T-cell (primary cell): ENCODE measurements at places on chromosomes 13 and 19.

GRCh38 chr13:66563076-66563475, 667.1 kb downstream of the PCDH9 start:
- no peak for DNase-seq

GRCh38 chr13:66033924-66034323, 1196.2 kb downstream of the PCDH9 start:
- DNase-seq = no peak

DNA sequence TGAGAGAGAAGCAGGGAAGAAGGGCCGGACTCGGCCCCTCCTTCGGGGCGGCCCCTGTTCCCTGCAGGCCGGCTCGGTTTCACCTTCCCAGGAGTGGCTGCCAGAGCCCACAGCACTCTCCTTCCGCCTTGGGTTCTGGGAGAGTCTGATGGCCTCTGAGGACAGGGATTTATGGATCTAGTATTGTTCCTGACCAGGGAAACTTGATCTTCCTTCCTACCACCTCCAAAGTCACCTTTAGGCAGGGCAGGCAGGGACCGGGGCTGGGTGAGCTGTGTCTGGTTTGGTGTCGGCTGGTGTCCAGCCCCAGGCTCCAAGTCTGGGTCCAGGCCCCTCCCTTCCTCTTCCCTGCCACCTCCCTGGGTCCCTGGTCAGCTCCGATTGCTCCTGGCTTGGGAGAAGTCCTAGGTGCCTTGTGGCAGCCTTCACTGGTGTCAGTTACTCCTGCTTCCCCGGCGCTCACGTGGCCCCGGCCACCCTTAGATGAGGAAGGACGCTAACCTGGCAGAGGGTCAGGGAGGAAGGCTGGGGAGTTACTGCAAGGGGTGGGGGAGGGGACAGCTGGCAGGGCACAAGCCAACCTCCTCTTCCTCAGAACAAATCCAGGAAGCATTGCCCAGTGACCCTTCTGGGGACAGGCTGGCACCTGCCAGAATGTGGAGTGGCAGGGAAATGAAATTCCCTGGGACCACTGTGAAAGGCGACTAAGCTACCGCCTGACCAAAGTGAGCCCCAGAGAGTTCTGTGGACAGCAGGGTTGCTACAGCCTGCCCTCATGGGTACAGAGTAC, 18.8 kb downstream of the RFX1 start:
- no peak for DNase-seq

DNA sequence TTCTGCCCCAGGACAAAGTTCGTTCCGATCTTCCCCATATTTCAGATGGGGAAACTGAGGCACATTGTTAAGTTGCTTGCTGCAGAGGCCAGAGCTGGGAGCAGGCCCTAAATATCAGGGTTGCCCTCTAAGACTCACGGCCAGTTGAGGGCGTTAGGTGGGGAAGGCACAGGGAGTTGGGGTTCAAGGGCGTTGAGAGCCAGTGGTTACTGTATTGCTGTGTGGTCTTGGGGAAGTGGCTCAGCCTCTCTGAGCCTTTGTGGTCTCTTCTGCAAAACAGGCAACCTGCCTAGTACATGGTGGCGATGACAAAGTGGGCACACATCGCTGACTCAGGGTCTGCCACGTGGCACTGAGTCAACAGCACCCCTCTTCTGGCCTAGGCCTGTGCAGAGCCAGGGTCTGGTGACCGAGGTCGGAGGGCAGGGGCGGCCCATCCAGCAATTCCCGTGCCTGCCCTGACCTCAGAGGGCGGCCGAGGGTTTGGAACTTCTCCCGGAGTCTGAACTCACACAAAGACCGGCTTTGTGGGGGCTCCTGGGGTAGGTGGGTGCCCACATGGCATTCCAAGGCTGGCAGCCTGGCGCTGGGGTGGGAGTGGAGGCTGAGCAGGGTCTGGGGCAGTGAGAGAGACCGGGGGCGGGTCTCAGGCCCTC, 10.2 kb downstream of the TNFAIP8L1 start:
- DNase-seq = no peak

DNA sequence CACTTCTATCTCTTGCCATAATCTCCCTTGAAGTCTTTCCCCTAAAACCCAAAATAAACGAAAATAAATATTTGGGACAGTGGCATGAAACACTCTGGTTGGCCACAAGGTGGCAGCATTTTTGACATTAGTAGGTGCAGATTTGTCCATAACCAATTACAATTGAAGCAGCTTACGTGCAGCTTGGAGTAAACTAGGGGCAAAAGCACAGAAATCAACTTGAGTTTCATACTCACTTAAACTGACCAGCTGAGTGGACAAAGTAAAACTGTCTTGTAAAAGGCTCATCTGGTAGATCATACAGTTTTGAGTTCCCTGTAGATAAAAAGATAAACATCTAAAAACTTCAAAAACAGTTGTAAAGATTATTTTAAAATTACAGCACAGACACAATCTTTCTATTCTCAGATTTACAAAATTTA, 18.8 kb downstream of the PDCD5 start:
- DNase-seq = peak; percentile 11

DNA sequence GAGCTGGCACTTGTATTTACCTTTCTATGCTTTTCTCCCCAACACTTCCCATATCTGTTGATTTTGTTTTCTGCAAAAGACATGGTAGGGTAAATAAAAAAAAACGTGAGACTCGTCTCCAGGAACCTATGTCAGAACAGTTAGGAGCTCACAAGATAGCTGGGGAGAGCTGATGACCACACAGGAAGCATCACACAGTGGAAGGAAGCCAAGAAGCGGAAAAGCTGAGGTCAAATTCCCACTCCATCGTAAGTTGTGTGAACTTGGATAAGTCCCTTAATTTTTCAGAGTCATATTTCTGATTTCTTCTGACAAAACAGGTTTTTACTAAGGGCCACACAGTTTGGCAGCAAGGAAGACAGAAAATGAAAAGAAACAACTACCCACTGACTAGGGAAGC, 199.6 kb downstream of the KLF5 start:
- no peak for DNase-seq

DNA sequence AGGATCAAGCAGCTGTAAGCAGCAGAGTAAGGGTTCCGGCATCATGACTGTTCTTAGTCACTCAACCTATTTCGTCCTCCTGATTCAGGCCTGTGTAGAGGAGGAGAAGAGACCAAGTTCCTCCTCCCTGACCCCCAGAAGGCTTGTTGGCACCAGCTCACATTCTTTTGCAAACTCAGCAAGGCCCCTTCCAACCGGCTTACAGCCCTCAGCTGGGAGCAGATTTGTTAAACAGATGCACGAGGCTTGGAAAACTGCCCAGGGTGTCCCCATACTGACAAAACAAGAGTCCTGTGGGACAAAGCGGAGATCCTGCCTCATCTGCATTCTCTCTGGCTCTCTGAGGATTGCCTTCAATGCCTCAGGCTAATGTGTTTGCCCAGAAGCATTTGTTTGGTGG, 113.2 kb upstream of the SOX21 start:
- no peak for DNase-seq

DNA sequence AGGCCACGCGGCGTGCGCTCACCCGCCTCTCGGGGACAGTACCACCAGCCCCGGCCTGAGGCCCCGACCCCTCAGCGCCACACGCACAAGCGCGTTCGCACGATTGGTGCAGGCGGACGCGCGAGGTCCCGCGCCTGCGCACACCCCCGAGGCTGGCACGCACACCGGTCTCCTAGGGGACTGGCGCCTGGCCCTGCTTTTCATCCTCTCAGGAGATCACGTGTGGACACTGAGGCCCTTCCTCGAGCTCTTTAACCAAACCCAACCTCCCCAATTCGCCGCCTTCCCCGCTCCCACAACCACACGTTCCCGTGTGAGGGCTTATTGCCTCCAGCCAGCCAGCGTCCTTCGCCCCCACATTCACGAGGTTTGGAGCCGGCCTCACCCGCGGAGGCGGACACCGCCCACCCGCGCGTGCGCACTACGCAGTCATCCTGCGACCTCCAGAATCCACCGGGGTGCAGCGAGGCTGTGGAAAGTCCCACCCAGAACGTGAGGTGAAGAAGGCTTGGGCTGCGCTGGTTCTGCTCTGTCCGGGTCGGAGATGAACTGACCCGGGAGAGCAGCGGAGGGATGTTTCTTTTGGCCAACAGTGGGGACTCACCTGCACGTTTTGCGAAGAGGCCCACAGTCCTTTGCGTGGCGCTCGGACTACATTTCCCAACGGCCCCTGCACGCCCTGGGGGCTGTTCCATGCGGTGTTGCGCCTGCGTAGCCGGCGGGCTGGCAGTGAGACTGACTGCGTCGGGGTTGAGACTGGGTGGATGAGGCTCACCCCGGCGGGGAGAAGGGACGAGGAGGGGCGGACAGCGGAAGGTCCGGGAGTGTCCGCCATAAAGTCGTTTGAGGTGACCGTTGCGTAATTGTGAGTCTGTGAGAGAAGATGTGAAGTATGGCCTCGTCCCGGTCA, 539 bp upstream of the ZNF667 start:
- peak; percentile 40 for DNase-seq

- DNase-seq = no peak
Measured at GRCh38 chr19:13850910-13851733, 25.8 kb upstream of the NANOS3 start.

GRCh38 chr13:79724348-79725103, 243.6 kb downstream of the NDFIP2 start:
- DNase-seq = no peak

DNA sequence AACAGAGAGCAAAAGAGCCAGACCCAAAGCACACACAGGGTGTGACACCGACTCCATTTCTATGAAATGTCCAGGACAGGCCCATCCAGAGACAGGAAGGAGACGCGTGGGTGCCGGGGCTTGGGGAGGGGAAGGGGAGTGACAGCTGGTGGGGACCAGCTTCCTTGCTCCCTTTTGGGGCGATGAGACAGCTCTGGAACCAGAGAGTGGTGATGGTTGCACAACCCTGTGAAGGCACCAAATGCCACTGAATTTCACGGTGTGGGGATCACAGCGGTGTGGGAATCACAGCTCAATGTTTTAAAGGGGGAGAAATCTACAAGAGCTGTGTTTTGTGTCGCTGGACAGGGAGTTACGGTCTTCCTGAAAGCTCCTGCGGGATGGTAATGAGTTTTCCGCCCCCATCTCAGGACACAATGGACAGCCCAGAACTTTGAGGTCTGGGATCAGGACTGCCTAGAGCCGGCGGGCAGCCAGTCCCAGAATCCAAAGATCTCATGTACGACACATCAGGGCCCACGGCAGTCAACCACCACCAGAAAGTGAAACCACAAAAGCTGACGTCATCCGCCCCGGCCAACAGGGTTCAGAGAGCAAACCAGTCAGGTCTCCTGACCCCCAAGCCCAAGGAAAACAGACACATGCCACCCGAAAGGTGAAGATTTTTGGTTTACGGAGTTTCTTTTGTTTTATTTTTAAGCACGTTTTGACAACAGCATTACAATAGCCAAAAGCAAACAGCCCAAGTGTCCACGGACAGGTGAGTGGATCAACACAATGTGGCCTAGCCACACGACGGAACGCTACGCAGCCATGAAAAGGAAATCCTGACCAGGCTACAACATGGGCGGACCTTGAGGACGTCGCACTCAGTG, 7.3 kb downstream of the SGTA start:
- DNase-seq = peak; percentile 53

GRCh38 chr19:33831825-33832224, 35.2 kb downstream of the KCTD15 start:
- no peak for DNase-seq

- no peak for DNase-seq
Measured at GRCh38 chr19:4988770-4989251, 19.9 kb downstream of the KDM4B start.

GRCh38 chr13:65907666-65908525, 1322.2 kb downstream of the PCDH9 start:
- no peak for DNase-seq

- DNase-seq = peak; percentile 73
Measured at GRCh38 chr19:35142606-35143230, 337 bp upstream of the FXYD7 start.
